ENCODE measurements at places on chromosomes 3 and 15.

DNA sequence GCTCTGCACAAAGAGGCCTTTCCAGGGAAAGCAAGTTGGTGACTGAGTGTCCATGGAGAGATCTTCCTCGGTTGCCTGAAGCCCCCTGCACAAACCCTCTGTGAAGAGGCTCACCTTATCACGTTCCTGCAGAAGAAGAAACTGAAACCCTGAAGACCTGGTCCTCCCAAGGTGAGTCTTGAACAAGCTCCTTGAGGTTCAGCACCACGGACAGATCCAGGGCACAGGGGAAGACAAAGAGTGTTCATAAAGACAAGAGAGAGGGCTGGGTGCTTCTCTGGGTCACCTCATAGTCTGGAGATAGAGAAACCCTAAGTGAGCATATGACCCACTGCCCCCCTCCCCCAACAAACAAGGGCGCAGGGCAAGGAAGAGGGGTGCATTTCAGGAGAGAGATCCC is 21.7 kb upstream of the TBC1D21 start:
- peak; percentile 65 for DNase-seq

GRCh38 chr15:71080166-71080565 is 35.1 kb upstream of the THSD4 start:
- DNase-seq, result no peak

DNA sequence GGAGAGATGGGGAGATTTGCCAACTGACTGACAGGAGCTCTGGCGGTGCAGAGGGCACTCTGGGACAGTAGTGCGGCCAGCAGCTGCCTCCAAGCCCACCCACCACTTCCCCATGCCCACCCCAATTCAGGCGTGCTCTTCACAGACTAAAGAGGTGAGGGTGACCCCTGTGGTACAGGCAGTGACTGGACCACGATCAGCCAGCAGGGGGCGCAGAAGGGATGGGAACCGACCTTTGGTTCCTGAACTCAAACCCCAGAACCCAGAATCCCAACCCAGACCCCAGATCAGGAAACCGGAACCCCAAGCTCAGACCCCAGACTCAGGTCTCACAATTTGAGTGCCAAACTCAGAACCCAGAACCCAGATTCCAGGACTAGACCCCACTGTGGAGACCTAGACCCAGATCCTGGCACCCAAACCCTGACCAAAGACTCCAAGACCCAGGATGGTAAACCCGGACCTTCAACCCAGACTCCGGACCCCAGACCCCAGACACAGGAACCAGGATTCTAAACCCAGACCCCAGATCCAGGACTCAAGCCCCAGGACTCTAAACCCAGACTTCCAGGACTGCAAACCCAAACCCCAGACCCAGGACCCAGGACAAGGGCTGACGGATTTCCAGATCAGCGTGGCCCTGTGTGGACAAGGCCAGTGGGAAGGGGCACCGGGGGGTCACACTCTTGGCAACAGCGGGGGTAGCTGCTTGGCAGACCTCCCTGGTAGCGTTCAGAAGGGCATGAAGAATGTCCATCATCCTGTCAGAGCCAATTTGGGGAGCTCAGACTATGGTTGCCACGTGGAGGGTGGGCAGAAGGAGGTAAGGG is 3.7 kb upstream of the MYL3 start:
- no peak for DNase-seq

DNA sequence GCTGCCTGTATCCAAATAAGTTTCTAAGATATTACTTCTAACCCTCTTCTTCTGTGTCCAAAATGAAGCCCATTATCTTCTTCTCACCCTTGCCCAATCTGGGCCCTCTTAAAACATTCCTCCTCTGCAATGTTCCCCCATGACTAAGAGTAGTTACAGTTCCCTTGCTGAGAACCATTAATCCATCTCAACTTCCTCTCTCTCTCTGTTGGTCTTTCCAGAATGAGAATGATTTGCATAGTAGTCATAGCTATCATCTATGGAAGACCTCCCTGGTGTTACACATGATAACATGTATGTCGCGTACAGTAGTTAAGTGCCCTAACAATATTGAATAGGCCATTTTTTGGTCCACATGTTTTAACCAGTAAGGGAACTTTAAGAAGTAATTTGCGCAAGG is 177.9 kb downstream of the ANXA2 start:
- no peak for DNase-seq

DNA sequence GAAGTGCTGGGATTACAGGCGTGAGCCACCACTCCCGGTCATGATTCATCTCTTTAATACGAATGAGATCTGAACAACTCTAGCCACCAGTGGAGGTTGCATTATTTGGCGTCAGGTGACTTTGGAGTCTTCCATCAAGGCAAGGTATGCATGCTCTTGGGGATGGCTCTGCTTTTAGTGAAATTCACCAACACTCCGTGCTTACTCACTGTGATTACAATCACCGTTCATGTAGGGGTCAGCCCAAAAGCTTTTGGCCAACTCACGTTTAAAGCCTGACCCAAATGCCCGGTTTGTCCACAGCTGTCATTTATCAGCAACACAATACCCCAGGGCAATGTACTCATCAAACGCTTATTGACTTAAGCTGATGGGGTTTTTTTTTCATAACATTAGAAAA is 155.4 kb downstream of the PDZRN3 start:
- DNase-seq, result no peak

DNA sequence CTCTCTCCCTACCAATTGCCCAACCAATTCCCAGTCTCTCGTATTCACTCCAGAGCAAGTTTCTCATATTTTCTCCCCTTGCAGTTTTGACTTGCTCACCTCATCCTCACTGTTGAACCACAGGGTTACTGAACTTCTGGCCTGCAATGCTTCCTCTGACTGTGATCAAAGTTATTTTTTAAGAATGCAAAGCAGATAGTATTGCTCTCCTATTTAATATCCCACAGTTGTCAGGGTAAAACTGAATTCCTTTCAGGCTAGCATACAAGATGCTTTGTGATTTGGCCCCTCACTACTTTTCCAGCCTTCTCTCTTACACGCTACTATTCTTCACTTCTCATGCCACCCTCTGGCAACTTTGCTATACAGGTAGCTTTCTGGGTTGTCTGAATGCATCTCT is 80.9 kb downstream of the LRRFIP2 start:
- DNase-seq, result no peak

All from astrocyte of the cerebellum (primary cell).